ENCODE measurements at places on chromosomes 6 and 20.

DNA sequence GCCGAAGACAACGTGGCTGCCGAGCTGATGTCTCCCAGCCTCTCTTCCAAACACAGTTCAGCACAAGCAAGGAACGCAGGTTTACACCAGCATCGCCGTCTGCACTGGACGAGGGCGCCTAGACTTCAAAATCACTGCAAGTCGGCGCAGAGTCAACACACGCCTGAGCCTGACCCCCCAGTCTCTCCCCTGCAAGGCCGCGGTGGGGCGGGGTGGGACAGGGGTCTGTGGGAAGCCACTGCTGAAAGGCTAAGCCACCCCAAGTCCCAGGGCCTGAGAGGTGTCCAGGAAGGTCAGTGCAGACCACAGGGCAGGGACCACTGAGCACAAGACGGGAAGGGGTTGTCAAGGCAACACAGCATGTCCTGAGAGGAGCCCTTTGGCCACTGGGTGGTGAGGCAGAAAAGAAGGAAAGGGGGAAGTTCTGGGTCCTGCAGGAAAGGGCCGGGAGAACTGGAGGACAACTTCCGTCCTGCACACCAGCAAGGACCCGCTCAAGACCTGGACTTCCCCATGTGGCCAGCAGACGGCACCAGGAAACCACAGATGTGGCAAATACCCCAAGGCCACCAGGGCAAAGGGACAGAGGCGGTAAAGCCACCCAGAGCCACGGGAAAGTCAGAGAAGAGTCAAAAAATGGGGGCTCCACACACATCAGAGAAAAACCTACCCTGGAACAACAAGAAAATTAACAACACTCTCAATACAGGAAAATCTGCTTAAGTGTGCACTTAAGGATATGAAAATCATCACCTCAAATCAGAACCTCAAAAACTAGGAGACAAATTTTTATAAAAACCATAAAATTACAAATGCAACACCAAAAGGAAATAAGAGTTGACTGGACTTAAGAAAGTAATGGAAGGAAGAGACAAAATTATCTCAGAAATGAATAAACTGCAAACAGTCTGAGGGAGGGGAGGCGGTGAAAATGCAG lies 84.8 kb downstream of the TAF4 start:
- DNase-seq, result peak; percentile 48

DNA sequence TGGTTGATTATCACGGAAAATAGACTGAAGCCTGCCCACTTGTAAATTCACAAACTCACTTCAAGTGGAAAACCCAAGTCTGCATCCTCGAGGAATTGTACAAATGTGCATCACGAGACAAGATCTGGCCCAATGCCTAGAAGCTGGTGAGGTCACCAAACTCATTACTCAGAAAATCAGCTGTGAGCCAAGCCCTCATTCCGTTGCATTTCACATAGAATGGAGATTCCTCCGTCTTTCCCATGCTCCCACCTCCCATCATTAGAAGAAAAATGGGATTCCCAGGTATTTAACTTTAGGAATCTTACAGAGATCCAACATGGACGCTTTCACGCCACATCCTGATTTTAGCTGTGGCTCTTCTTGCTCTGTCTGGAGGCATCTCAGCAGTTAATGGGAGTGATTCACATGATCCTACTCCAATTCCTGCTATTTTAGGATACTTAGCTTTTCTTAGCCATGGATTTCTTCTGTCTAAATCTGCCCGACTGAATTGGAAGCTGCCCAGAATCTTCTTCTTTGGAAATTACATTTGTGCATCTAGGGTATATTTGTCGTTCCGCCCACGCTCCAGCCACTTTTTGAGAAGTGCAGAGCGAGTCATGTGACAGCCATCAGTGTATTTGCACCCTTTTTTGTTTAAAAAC lies 68.7 kb upstream of the STMND1 start:
- peak; percentile 85 for DNase-seq

DNA sequence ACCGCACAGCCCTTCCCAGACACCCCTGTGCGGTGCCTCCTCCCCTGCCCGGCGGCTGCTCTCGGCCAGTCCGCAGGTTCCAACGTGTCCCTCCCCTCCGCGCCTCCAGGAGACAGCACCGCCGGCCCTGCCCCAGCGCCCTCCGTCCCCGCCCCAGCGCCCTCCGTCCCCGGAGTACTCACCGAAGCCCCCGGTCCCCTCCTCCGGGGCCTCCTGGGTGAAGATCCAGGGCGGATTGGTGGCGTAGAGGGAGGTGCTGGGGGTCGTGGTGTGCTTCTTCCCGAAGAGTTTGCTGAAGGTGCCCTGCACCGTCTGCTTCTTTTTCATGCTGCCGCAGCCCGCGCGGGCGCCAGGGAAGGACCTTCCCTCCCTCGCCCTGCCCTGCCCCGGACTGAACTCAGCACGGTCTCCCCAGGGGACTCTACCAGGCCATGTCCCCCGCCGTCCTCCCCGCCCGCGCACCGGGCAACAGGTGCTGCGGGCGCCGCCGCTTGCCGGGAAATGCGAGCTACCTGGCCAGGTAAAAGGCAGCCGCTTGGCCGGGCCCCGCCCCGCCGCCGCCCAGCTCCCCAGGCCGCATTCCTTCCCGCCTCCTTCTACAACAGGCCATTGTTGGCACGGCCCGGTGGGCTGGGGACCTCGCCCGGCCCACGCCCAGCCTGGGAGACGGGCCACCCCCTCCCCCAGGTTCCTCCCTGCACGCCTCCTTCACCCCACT lies at the start of gene C6orf132:
TSS of gene C6orf132 (minus strand) at position 503 of the 718 bp plus-strand sequence. CDS start at position 327, 176 bp downstream.
- DNase-seq, result peak; percentile 59

- no peak for DNase-seq
Observed at GRCh38 chr6:138161088-138161337, 726 bp upstream of the ARFGEF3 start.

DNA sequence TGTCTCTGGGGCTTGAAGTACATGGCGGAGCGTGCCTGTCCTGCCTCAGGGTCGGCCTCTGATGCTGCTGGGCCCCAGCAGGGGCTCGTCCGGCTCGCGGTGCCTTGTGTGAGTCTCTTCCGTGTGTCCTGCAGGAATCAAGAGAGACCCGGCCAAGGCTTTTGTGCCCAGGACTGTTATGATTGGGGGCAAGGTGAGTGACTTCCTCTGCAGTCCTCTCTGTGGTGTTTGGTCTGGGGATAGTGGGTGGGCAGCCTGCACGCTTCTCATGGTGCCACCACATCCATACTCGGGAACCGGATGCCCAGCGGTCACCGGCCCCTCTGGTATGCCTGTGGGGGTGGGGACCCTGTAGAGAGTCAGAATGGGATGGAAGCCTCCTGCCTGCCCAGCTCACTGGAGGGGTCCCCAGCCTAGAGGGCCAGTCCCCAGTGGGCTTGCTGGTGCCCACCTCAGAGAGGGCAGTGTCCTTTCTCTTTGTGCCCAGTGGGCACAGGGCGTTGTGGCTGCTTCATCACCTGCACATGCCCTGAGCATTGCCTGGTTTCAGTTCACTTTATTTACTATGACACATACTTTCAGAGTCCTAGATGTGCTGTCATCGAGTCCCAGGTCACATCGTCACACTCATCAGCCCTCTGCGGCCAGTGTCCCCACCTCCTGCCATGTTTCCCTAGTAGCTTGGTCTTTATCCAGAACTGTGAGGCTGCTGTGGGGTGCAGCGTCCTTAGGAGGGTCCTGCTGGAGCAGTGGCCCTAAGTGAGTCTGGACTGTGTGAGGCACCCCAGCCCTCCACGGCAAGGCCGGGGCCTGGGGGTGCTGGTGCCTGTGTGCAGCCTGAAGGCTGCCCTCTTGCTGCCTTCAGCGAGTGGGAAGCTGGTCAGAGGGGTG lies 40.7 kb downstream of the PYGB start:
- no peak for DNase-seq

All from ACHN (cell line).